ENCODE measurements at places on chromosomes 4 and X.

- no peak for DNase-seq
Measured at GRCh38 chr4:177232473-177232872, 77.2 kb upstream of the NEIL3 start.

DNA sequence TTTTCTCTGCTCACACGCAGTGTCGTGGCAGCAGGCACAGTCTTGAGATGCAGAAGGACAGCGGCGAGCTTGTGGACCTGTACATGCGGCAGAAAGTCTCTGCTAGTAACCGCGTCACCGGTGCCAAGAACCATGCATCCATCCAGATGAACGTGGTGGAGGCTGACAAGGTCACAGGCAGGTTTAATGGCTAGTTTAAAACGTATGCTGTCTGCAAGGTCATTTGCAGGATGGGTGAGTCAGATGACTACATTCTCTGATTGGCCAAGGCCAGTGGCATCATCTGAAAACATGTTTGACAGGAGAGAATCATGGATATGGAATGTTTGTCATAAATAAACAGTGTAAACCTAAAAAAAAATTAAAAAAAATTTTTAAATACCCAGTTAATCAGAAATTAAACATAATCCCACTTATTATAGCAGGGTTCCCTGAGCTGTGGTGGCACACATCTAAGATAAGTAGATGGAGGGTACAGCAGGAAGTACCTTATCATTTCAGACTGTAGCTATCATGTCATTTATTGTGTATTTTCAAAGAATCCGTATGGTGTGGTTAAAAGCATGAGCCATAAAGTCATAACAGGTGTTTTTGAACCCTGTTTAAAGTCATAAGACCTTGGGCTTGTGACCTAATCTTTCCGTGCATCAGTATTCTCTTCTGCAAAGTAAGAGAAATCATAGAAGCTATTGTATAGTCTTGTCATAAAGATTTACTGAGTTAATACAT is 7.5 kb upstream of the BMP2K start:
- no peak for DNase-seq

DNA sequence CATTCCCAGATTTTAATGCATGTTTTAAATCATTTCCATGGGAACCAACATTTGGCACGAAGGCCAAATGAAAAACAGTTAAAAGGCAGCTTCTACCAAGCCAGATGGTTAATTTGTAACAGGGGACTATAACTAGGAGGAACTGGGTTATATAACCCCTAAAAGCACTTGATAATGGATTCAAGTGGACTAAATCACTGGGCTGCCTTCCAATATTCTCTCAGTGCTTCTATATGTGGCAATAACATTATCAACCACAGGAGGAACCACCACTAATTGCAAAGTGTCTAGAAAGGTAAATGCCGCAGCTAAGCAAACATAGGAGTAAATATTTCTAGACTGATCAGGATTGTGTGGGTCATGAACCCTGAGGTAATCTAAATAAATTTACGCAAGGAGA is 391.5 kb downstream of the UBE2NL start:
- no peak for DNase-seq

GRCh38 chrX:47321823-47322371 is 48.5 kb upstream of the ZNF157 start:
- DNase-seq, result no peak

DNA sequence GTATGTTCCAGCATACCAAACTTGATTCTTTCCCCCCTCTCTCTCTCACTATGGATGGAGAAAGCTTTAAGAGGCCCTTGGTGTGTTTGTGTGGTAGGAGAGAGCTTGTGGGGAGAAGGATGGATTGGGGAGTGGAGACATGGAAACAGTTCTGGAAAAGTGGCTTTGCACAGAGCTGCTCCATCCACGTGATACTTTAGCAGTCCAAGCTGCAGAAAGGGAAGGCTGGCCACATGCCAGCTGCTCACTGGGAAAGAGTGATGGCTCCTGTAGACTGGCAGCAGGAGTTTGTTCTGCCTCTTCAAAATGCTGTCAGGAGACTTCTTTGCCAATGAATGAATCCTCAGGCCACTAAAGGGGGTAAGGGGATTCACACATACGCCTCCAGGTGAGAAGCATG is 21.7 kb upstream of the SEC24B start:
- DNase-seq, result no peak

DNA sequence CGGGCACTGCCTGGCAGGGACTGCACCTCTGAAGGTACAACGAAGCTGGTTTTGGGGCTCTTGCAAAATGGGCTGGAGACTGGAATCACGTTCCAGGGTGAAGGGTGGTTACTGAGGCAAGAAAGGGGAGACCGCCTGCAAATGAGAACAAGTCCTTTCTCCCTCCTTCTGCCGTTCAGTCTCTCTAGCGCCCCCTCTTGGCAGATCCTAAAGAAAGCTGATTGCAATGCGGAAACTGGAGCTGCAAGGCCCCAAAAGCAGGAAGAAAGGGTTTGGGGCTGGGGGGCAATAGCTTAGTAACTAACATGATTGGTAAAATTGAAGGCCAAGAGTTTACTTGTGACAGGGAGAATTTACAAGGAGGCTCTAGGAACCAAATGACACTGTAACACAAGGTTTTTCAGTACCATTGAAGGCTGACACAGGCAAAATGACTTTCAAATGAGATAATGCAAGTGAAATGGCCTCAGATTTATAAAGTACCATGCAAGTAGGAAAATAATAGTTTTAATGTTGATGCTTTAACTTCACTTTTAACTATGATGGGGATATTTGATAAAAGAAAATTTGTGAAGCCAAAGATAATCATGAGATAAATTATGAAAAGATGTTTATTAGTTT is 222.7 kb upstream of the HAND2 start:
- no peak for DNase-seq

- no peak for DNase-seq
Measured at GRCh38 chrX:16172391-16172790, 5.1 kb downstream of the MAGEB17 start.

GRCh38 chr4:159103384-159103990 is 608 bp downstream of the RAPGEF2 start:
- peak; percentile 46 for DNase-seq

- no peak for DNase-seq
Measured at GRCh38 chr4:129822701-129823100, 726.7 kb downstream of the C4orf33 start.

DNA sequence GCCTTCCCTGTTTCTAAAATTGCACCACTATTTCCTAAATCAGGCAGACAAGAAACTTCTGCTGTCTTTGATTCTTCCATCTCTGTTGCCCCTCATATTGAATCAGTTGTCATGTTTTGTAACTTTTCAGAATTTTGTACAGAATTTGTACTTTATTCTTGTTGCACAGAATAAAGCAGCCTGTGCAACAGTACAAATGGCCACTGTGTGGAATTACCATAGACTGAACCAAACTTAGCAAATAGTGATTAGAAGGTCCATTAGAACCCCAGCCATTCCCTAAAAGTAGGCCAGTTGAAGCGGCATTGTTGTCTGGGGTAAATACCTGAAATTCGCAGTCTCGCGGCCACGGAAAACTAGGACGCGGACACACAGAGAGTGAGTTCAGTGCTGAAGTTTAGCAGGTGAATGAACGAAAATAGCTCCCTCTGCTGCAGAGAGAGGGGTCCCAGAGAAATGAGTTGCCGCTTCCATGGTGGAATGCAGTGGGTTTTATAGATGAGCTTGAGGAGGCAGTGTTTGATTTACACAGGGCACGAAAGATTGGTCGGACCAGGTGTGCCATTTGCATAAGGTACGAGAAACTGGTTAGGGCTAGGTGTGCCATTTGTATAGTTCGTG is 71.8 kb downstream of the C4orf33 start:
- no peak for DNase-seq

DNA sequence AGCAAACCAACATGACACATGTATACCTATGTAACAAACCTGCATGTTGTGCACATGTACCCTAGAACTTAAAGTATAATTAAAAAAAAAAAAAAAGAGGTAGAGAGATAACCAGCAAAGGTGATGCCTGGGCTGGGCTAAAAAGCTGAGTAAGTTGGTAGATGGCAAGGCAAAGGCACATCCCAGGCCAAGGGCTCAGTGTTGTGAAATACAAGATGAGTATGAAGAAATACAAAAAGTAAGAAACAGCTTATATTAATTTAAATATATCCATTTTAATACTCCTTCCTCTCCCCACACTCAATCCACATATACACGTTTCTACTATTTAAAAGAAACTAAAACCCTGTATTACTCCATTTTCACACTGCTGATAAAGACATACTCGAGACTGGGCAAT is 25.8 kb downstream of the TEC start:
- no peak for DNase-seq

GRCh38 chrX:76279007-76279406 is 106.1 kb downstream of the PBDC1 start:
- DNase-seq, result peak; percentile 19

GRCh38 chrX:137426695-137427425 is 139.1 kb upstream of the ZIC3 start:
- no peak for DNase-seq

- no peak for DNase-seq
Measured at GRCh38 chr4:67575232-67576058, 16.9 kb downstream of the STAP1 start.
